ENCODE measurements at places on chromosomes 6 and 20.

DNA sequence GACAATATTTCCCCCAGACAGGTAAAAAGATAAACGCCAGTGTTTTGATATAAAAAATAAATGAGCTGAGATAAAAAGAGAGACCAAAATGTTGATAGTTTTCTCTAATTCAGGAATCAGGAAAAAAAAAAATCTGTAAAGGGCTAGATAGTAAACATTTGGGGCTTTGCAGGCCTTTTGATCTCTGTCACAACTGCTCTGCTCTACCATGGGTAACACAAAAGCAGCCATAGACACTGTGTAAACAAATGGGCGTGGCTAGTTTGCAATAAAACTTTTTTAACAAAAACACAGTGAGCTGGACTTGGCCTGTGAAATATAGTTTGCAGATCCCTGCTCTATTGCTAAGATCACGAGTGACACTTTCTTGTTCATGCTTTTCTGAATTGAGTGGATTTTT, 219.1 kb upstream of the STXBP5 start:
- no peak for DNase-seq

DNA sequence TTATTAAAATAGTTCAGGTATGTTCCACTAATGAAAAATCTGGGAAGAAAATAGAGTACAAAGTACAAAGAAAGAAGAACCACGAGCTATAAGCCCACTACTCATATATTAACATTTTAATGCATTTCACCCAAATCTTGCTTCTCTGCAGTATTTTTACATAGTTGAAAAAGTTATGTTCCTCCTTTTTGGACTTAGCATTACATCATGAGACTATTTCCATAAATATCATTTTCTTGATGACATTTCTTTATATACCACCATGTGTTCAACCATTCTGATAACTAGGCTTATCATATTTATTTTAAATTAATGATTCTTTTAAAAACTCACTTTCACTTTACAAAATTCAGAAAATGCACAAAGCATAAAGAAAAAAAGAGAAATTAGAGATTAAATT, 3.0 kb downstream of the IPCEF1 start:
- DNase-seq = no peak

DNA sequence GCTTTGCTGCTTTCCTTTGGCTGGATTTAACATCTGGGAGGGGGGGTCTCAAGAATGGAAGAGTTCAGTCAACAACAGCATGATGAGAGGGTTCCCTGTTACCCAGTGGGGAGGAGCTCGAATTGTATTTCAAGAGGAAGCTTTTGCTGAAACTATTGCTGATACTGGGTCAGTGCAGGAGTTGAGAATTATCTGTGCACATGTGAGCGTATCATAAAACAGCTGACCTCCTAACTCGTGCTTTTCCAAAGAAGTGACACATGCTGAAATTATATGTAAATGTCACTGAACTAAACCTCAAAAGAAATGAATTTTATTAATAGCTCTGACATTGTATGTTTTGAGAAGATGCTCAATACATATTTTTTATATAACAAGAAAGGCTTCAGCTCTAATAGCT, 96.3 kb downstream of the PHF3 start:
- no peak for DNase-seq

DNA sequence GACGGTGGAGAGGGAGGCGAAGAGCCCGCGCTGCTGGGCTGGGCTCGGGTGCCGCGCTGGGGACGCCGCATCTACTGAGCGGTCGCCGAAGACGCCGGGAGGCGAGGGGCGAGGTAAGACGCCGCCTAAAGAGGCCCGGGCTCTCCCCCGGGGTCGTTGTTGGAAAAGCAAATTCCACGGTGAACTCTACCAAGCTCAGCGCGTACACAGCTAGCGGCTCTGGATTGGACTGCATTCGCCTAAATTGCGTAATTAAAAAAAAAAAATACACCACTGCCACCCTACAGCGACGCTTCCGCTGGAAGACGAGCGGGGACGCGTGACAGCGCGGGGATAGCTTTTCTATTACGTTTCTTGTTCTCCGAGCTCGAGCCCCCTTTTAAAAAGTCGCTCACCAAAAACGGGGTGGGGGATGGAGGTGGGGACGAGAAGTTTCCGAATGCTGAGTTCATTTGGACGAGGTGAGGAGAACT, 92.0 kb upstream of the PRDM1 start:
- DNase-seq = peak; percentile 65

- no peak for DNase-seq
Observed at GRCh38 chr6:47091886-47092668, 49.9 kb upstream of the ADGRF1 start.

DNA sequence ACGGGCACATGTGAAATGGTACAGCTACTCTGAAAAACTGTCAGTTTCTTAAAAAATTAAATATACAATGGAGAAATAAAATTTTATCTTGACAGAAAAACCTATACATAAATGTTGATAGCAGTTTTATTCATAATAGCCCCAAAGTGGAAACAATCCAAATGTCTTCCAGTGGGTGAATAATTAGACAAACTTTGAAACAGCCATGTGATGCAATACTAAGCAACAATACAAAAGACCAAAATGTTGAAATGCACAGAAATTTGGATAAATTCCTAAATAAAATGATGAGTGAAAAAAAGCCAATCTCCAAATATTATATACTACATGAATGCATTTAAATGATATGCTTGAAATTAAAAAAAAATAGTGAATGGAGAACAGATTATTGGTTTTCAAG, 523.1 kb downstream of the HTR1B start:
- no peak for DNase-seq

Measured in activated CD4-positive, alpha-beta T cell treated with anti-CD3 and anti-CD28 coated beads, Interleukin-2, amount 50 U/mL, for 16 hours (primary cell).